ENCODE measurements at places on chromosomes 4 and X.

DNA sequence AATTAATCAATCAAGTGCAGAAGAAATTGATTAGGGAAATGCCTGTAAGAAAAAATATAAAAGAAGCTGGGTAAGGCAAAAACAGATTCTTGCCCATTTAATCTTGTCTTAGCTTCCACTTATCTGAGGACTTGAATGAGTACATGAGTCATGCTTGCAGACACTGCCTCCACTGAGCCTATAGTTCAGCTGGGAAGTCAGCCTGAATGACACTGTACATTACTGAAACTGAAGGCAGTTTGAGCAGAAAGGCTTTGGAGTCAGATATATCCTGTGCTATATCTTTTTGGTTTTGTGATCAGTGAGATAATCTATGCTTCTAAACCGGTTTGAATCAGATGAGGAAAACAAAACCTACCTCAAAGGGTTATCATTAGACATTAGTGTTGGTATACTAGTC, 61.3 kb downstream of the NUDT11 start:
- DNase-seq, result no peak

DNA sequence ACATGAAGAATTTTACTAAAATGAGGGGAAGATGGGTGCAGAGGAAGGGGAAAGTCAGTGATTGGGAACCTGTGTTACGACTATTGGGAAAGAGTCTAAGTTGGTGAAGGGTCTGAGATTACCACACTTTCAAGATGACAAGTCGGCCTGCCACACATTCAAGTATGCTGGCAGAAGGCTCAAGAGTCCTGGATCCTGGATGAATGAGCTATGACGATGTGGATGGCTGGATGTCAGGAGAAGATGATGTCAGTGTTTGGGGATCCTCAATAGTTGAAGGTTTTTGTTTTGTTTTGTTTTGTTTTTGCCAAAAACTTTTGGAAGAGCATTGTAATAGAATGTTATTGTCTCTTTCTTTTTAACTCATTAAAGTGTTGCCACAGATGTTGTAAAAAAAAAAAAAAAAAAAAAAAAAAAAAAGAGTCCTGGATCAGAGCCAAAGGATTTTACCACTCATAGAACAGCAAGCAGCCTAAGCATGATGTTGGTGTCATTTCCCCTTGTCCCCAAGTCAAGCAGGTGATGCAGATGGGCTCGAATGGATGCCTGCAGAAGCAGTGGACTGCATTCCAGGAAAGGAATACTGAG, 120.6 kb downstream of the REELD1 start:
- no peak for DNase-seq

- no peak for DNase-seq
Observed at GRCh38 chr4:73875401-73875800, 6.2 kb downstream of the CXCL1 start.

GRCh38 chr4:1331591-1332353, 15.2 kb upstream of the UVSSA start:
- DNase-seq, result no peak

DNA sequence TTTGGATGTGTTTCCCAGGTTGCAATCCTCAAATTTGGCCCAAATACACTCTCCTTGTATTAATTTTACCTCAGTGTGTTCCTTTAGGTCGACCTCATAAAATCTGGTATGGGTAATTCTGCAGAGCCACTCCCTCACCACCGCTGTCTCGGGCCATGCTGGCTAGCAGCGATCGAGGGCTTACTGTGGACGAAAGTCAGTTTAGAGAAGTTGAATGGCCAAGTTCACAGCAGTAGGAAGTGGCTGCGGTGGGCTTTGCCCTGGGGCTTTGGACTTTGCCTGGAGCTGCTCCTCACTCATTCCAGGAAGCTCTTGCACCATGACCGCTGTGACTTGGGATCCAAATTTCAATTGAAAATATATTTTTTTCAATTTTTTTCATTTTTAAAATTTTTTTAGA, 19.6 kb downstream of the TMEM187 start:
- DNase-seq, result no peak

DNA sequence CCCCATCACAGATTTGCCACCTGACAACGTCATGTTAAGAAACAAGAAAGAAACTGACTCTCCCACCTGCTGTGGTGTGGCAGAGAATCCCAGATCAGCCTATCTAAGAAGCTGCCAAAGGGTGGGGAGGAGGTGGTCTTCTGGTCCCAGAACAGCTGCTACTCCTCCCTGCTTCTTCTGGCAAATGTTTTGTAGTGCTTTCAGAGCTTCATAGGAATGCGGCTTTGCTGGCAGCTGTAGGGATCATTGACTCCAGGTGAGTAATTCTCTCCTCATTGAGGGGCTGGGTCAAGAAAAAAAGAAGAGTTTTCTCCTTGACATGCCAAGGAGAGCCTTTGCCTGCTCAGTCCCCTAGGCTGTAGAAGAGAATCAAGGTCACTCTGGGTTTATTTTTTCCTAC, 23.3 kb downstream of the NRK start:
- no peak for DNase-seq

- no peak for DNase-seq
Observed at GRCh38 chrX:145843146-145843904, 25.7 kb downstream of the SLITRK2 start.

DNA sequence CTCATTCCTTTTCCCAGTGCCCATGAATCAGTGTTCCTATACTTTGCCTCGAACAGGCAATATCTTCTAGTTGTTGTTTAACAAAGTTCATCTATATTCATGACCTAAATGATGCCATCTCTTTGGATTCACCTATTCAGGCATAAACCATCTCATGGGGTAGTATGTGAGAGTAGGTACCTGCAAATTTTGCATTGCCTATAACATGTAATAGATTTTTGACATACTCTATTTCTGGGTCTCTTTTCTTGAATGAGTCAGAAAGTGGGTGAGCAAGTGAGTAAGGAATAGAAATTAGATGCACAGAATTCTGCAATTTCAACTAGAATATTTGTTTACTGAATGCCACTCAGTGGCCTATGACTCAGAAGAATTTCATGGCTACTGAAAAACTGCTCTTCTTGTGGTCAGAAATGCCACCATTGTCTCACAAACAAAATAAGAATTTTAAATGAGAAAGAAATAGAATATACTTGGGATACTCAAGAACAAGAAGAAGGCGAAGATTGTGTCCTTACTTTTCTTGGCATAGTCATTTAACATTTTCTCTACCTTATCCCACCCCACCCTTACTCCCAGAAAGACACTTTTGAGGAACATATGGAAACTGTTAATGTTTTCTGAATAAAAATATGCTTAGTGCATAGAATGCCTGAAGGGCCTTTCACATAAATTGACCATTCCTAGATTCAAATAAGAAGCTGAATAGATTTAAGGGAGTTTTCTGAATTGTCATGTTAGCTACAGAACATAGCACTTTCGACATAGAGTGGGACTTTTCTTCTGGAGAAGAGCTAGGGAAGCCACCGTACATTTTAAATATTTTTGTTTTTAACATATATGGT, 86.8 kb downstream of the HHIP start:
- no peak for DNase-seq

DNA sequence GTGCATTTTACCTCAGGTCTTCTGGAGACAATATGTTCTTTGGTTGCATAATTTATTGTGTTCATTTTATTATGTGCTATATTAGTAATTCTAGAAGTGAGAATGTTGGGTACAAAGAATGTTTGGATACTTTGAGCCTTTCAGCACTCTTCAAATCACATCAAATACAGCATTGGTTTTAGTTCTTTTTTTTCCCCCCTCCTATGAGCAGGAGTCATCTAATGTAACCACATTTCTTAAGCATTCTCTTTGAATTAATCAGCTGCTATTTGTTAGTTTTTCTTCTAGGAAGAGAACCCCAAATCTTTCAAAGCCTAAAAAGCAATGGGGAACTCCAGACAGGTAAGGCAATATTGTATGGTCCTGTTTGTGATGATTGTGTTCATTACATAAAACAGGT, 46.7 kb downstream of the ARL9 start:
- DNase-seq, result no peak

- no peak for DNase-seq
Observed at GRCh38 chr4:100063355-100063754, 113.3 kb upstream of the H2AZ1 start.

- no peak for DNase-seq
Observed at GRCh38 chr4:135741583-135741982, 1540.0 kb upstream of the PABPC4L start.

DNA sequence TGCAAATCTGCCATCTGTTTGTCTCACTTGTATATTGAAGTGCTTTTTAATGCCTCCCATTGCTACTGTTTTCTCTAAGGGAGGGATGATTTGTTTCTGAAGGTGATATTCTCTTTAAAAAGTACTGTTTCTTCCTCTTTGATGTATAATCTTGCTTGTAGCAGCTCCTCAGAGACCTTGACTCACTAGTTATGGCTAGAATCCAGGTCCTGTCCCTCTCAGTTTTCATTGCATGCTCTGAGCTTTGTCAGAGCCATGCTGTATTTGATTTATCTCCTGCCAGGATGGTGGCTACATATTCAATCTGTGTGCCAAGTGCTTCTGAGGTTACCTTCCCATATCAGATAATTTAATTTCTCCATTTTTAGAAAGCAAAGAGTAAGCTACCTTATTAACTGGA, 56.0 kb downstream of the GLUD2 start:
- DNase-seq, result no peak

DNA sequence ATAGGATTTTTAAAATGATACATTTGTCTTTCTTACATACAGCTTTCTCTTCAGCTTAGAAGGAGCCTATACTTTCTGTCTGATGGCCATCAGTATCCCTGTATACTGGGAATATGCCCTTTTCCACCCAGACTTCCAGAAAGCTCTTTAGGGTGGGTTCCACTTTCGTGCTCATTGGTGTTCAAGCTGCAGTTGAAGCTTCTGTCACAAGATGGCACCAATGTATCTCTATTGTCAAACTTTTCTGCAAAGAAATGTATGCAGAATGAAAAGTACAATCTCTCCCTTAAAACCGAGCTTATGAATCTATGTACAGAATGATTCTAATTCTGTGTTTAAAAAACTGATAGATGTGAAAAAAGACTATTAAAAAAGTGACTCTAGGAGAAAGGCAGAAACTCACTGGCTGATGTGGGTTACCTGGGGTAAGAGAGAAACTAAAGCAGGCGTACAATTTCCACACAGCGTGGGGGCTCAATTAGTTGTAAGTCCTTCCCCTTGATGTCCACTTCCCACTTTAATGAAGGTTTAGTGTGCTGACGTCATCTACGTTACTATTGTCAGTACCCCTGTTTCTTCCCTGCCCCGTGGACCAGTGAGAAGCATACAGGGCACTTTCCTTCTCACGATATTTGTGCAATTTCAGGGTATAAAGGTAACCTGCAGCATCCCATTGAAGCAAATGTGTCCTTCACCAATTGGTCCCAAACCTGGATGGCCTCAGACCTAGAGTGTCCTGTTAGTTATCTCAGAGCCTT, 57.3 kb upstream of the TCEAL2 start:
- no peak for DNase-seq

Data from central memory CD8-positive, alpha-beta T cell (primary cell).